Activated naive CD4-positive, alpha-beta T cell treated with anti-CD3 and anti-CD28 coated beads for 36 hours (primary cell): ENCODE measurements at places on chromosomes 2 and 18. TPM values are rescaled to one million over a fixed set of nuclear protein-coding genes. Genes with fewer than 3 reads are reported as not detected.

DNA sequence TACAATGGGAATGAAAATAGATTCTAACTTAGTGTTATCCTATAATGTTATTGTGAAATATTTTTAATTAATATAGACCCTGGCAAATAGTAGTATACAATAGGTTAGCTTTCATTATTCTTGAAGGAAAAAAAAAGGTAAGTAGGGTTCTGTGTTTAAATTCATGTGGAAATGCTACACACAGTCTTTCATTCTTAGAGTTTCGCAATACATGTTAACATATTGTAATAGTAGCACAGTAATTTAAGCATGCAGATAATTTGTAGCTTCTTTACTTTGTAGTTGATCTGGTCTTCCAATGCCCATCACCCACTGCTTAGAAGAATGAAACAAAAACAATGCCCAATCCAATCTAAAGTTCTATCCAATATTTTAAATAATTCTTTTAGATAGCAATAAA, 54.8 kb upstream of the MSTN start:
- H3K36me3 ChIP-seq = no peaks in the 10 kb centered on the region
- DNase-seq = no peak
- no peak overlapping the region for H3K27ac ChIP-seq
- H3K4me3 ChIP-seq = no peak overlapping the region

- DNase-seq = no peak
- peaks cover 30% of the 10 kb centered on the region for H3K4me1 ChIP-seq
- no peak overlapping the region for H3K4me3 ChIP-seq
- H3K27me3 ChIP-seq = no peaks in the 10 kb centered on the region
- no peaks in the 10 kb centered on the region for H3K36me3 ChIP-seq
These were observed 117.7 kb downstream of the B3GNT2 start for GRCh38 chr2:62313449-62314227.

ICOS gene
- 197 TPM for total RNA-seq

GPR75 gene
- 0.10 TPM for total RNA-seq

CXCR1 gene
- not detected for total RNA-seq
